Activated CD4-positive, alpha-beta T cell treated with anti-CD3 and anti-CD28 coated beads for 1 hour (primary cell): ENCODE measurements at places on chromosomes 4 and X.

DNA sequence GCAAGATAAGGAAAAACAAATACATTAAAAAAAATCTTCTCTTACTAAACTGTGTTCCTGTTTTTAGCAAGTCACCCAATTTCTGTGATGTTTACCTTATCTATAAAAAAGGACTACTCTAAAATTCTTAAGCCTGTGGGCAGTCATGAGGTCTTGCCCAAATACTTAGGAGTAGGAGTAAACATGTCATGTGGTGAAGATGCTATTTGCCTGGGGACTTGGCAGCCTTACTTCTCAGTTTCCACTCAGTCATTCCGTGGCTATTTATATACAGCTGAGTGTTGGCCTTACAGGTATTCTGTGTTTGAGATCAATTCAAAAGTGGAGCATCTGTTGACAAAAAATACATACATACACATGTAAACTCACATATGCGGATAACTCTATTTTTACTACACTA, 89.9 kb upstream of the TLR2 start:
- DNase-seq: no peak

DNA sequence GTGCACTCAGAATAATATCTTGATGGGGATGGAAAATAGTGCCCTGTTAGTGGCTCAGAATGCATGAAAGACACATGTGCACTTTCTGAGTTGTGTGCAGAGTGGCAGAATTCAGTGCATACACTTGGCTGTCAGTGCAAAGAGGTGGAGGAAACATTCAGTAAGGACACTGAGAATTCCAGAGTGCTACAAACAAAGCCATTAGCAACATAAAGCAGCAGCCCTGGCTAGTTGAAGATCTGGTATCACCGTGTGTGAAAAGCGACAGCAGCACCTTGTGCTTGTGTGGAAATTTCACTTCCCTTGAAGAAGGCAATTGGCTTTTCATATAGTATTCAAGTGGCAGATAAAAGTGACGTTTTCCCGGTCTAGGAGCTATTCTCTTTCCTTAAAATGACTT, 810.4 kb downstream of the TRIML1 start:
- no peak for DNase-seq

GRCh38 chr4:172830295-172830764, 338.3 kb upstream of the GALNT7 start:
- DNase-seq: no peak

- no peak for DNase-seq
Observed at GRCh38 chr4:82423245-82424054, 6.8 kb downstream of the HNRNPDL start.
